ENCODE measurements at places on chromosomes 11 and 22.

DNA sequence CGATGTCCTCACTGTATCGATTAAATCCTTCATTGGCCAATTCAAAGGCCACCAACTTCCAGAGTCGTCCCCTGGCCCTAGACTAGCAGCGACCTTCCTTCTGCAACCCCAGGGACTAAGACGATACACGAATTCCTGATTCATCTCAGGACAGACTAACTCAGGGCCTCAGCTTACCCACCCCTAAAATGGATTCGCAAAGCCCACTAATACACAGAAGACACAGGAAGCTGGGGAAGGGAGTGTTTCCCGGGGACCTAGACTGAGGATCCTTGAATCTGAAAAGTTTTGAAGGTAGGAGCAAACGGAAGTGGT is 509 bp downstream of the LAMTOR1 start:
- no peak for DNase-seq

- no peak for DNase-seq
Measured at GRCh38 chr22:37416827-37417226, 10.5 kb downstream of the ELFN2 start.

DNA sequence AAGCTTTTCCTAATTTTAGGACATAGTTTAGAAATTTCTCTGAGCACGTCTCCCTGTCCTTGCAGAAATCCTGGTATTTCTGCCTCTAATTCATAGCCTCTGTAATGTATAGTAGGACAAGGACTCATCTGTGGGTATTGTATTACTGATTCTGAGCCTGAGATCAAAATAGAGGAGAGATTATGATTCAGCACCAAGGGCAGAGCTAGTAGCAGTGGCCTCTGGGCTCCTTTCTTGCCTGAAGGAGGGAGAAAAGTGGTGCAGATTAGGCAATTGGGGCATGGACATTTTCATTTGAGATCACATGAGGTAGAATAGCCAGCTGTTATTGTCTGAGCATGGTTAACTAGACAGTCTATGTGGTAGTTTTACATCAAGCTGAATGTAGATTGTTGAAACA is 2.8 kb downstream of the MADD start:
- DNase-seq = no peak

DNA sequence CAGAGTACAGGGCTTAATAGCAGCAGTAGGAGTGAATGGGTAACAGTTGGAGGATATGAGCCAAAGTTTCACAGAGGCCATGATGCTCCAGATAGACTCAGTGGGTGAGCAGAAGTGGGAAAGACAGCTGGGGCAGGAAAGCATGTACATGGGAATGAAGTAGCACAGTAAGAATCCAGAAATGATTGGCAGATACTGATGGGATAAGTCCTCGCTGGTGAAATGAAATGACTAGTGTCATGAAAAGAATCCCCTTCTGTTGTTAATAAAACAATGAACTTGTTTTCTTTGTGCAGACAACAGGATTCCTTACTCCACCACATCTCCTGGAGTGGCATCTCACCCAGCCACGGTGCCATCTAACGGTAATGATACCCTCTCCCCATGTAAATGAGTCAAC is 17.4 kb upstream of the PANX1 start:
- no peak for DNase-seq

- DNase-seq = no peak
Measured at GRCh38 chr22:47625013-47625385, 862.5 kb downstream of the TBC1D22A start.
